ENCODE measurements at places on chromosomes 2 and 18. TPM values are rescaled to one million over a fixed set of nuclear protein-coding genes. Genes with fewer than 3 reads are reported as not detected.

ALPP gene
- total RNA-seq = not detected

GALR1 gene
- not detected for total RNA-seq

LYG2 gene
- total RNA-seq = not detected

ATOH8 gene
- total RNA-seq = 2.4 TPM

DES gene
- 30.6 TPM for total RNA-seq

KCNJ3 gene
- total RNA-seq = 0.13 TPM

BCL2 gene
- total RNA-seq = 2.3 TPM

ZNF513 gene
- total RNA-seq = 12.9 TPM
